ENCODE measurements at places on chromosomes 7 and 10. TPM values are rescaled to one million over a fixed set of nuclear protein-coding genes. Genes with fewer than 3 reads are reported as not detected.

Gene PLXNA4
- polyA plus RNA-seq, result 5.7 TPM

Gene SLC16A12
- polyA plus RNA-seq, result 2.7 TPM

Gene CCL24
- polyA plus RNA-seq, result not detected

Gene DNAJC12
- 5.8 TPM for polyA plus RNA-seq

Gene GATA3
- polyA plus RNA-seq, result 1.4 TPM

Gene CPED1
- 3.9 TPM for polyA plus RNA-seq

Gene PRF1
- 1.1 TPM for polyA plus RNA-seq

Gene JCAD
- 17.6 TPM for polyA plus RNA-seq

Gene TMEM178B
- 13.3 TPM for polyA plus RNA-seq

Gene UNCX
- polyA plus RNA-seq, result not detected

Gene SLC35G1
- 3.8 TPM for polyA plus RNA-seq

Gene EBLN1
- polyA plus RNA-seq, result not detected

Gene ZNF804B
- 0.02 TPM for polyA plus RNA-seq

Gene LDB3
- 1,223 TPM for polyA plus RNA-seq
